ENCODE measurements at places on chromosomes 2 and 18.

DNA sequence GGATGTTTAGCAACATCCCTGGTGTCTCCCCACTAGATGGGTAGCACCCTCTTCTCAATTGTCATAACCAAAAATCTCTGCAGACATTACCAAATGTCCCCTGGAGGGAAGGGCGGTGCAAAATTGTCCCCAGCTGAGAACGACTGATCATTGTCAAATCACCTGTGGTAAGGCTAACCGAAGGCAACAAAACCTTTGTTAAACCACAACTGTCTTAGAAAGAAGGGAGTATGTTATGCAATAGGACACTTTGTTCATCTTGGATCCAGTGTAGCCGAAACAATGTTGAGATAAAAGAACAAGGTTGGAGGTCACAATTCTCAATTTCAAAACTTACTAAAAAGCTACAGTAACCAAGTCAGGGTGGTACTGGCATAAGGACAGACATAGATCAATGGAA is 50.3 kb upstream of the ST3GAL5 start:
- DNase-seq = no peak

- no peak for DNase-seq
Observed at GRCh38 chr2:201966691-201967438, 66.8 kb upstream of the FZD7 start.

DNA sequence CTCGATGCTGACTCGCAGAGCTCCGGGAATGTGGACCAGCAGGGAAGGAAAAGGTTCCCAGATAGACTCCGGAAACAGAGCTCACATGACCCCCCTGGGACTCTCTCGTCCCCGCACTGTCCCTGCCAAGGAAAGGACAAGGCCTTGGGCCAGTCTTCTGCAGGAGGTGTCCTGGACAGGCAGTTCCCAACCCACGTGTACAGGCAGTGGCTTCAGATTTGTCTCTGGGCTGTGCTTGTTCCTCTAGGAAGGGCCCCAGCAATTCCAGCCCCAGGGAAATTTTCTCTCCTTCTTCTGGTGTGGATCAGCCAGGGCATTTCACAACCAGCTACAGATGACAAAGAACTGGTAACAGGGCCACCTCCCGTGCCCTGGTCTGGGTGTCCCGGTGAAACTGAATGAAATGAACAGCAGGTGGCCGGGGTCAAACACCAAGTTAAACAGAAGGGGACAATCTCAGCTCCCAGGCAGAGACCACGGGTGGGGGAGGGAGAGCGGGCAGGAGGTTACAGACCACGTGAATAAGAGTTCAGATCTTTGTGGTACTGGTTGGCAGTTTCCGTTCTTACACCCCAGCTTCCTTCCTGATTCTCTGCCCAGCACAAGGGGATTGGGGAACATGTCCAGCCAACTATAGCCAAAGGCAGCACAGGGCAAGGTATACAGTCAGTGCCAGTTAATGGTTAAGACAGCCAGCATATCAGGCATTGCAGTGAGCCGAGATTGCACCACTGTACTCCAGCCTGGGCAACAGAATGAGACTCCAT is 52.2 kb upstream of the CAB39 start:
- DNase-seq = peak; percentile 93

GRCh38 chr2:175126661-175127060 is 41.3 kb downstream of the ATF2 start:
- DNase-seq = no peak

GRCh38 chr2:99822474-99823207 is 319.7 kb downstream of the AFF3 start:
- DNase-seq = no peak

- DNase-seq = no peak
Observed at GRCh38 chr2:176490061-176490861, 221.0 kb downstream of the MTX2 start.

DNA sequence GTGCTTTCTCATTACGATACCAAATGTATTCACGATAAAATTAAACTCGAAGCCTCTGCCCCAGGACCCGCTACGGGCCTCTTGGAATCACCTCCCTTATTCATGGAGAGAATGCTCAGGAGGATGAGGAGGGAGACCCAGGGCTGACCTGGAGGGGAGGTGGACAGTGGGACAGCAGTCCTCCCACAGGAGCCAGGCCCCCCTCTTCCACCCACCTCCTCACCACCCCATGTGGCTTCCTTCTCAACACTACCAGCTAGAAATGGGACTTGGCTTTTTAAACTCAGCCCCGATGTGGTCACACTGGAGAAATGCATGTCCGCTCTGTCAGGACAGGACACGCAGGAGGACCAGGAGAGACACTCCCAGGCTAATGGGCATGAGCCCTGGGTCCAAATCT is 147.9 kb upstream of the ID2 start:
- DNase-seq = no peak

DNA sequence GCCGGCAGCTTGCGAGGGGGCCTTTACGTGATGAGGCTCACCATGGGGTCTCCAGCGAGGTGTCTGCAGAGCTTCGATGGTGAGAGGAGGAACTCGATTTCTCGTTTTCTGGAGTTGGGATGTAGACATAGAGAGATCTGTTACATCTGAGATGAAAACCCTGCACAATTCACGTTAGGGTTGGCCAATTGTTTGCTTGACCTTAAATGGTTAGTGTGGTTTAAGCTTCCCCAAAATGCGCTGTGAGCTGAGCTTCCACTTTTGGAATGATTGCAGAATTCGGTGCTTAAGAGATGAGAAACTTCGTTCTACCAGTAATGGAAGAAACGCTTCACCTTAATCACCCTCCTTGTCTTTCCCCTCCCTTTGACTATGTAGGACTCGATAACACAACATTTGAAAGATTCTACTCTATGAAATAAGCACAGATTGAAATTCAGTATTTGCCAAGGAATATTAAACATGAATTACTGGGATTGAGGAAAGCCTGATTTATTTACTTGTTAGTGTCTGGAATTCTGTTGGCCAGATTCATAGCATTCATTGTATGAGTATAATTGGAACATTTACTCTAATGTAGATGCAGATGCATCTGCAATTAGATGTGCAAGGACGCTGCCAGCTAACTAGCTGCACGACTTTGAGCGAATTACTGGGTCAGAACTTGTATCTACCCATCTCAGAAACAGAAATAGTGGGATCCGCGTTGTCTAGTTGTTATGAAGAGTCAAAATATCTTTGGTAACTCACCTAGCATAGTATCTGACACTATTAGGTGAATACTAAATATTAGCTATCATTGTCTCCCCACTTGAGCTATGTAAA is 1.6 kb upstream of the KLF7 start:
- peak; percentile 40 for DNase-seq

DNA sequence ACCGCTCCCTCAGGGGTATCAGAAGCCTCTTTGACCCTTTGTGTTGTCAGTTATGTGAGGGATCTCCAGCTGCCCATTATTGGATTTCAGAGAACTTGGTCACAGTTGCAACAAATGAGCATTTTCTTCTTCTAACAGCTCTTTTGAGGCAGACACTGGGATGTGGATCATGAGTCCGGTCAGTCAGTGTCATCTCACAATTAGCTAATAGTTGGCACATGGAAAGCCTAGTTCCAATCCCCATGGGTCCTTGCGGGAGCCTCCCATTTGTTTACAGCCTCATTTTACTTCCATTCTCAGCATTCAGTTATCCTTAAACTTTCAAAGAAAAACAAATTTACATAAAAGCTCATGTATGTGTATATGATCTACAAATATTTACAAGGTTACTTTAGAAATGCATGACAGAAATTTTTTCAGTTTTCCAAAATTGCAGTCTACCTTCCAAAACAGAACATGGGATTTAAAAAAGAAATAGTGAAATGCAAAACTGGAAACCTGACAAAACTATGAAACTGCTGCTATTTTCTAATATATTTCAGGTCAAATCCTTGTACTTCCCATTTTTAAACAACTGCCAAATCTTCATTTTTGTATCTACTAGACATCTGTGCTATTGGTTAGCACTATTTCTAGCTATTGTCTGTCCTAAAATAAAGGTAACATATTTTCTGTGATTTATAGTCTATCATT is 547.1 kb upstream of the ZEB2 start:
- no peak for DNase-seq

- no peak for DNase-seq
Observed at GRCh38 chr2:241072151-241072550, 29.9 kb downstream of the MTERF4 start.

GRCh38 chr2:6068429-6068828 is 376.2 kb downstream of the SOX11 start:
- DNase-seq = no peak

GRCh38 chr18:6857300-6857699 is 127.8 kb downstream of the ARHGAP28 start:
- no peak for DNase-seq

- no peak for DNase-seq
Observed at GRCh38 chr18:3466872-3467271, 16.9 kb downstream of the TGIF1 start.

DNA sequence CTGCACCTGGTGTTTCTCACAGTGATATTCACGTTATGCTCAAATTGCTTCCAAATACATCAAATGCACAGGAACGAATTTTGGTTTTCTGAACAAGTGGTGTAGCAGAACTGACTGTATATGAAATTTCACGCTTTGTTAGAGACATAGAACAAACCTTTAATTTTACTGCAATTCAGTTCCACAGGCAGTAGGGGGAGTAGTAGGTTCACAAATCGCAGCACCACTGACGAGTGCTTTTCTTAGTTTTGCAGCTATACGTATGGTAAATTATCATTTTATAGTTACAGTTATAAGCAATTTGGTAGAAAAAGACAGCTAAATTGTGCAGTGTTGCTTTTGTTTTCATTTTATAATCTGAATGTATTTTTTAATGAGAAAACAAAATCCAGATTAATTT is 113.3 kb downstream of the KIAA1328 start:
- DNase-seq = peak; percentile 9

GRCh38 chr2:62149708-62150107 is 46.2 kb upstream of the B3GNT2 start:
- DNase-seq = no peak

- peak; percentile 44 for DNase-seq
Observed at GRCh38 chr2:231245249-231246094, 47.0 kb downstream of the ARMC9 start.

GRCh38 chr2:15631883-15632282 is 40.2 kb downstream of the DDX1 start:
- DNase-seq = no peak

- DNase-seq = no peak
Observed at GRCh38 chr2:43841949-43842865, 3.4 kb downstream of the ABCG8 start.

- no peak for DNase-seq
Observed at GRCh38 chr18:28152354-28152753, 24.6 kb downstream of the CDH2 start.

GRCh38 chr2:210004881-210005280 is 2.4 kb downstream of the RPE start:
- no peak for DNase-seq

DNA sequence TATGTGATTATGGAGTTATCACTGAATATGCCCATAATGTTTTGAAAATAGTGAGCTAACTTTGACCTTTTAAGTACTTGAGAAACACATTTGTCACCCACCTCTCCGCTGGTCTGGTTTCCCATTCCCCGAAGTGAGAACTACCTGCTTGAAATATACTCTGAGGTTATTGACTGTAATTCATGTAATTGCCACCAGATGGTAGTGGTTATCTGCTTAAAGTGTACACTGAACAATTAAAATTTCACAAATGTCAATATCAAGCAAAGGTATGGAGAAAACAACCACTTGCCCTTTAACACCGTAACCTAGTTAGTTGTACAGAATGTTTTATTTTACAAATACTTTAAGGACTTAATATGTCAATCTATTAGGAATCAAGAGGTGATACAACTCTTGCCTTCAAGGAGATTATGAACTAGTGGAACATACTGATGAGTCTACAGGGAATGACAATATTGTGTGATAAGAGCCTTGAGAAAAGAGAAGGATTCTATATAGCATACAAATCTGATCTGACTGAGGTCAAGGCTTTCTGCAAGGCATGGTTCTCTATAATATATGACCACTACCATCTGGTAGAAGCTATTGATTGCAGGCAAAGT is 316.8 kb upstream of the KCNH7 start:
- peak; percentile 33 for DNase-seq

DNA sequence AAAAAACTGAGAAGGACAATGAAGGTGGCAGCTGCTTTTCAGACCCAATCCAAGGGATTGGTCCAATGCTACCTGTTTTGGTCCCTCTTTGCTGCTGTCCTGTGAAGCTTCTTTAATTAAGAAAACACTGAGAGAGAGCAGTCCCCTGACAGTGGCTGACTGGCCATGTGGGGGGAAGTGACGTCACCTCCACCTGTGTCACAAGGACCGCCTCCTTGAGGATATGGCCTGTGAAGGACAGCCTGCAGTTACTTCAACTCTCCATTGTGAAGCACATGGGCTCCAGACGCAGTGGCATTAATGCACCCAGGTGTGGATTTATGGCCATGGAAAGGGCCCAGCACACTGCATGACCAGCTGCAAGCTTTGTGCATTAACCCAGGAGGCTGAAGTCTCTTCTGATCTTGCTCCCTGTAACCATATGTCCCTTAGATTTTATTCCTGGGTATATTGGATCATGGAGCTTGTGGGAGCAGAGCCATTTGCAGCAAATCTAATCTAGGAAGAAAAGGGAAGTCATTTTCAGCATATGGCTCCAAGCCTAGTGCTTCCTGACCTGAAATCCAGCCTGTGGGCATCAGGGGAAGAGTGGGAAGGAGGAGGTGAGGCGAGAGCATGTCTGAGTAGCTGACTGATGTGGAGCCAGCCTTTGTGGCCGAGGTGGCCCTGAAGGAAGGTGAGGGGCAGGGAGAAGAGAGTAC is 32.2 kb downstream of the KIF5C start:
- DNase-seq = no peak

GRCh38 chr2:156436497-156437085 is 412 bp downstream of the GPD2 start:
- DNase-seq = peak; percentile 64

DNA sequence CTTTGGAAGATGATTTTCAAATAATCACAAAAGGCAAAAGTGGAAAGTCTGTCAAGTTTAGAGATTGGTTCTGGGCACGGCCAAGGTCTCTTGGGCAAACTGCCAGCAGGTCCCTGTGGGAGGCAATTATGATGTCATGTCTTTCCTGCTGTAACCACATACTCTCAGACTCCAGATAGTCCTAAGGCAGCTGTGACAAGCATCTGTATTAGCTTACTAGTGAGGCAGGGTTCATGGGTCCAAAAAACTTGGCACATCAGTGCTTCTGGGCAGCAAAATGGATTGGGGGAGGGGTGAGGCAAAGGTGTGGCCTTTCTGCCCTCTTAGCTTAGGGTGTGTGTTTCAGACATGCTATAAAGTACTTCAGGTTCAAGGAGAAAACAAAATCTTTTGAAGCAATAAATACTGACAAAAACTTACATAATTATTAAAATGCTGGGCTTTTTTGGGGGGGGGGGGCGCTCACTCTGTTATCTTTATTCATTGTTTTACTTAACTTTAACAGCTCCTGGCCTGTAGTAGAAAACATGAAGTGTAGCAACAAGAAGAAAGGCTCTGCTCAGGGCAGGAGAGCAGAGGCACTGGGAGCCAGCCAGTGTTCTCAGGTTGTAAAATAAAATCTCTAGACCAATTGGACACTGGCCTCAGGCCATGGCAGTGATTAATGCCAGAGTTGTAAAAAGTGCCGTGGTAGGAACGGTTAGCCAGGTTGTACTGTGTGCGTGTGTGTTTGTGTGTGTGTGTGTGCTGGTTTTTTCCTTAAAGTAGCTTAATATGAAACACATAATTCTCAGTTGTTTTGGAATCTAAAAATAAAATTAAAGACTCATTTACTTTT is 14.3 kb upstream of the TANC1 start:
- peak; percentile 83 for DNase-seq

All from common myeloid progenitor, CD34-positive (primary cell).